ENCODE measurements at places on chromosomes 1 and 21.
A peak's percentile ranks its signal among the peaks of the same experiment; 100 is the strongest.

- no peak for DNase-seq
Measured at GRCh38 chr1:55632058-55632457, 416.9 kb upstream of the USP24 start.

- no peak for DNase-seq
Measured at GRCh38 chr1:172375211-172375631, 45.3 kb upstream of the C1orf105 start.

GRCh38 chr21:18244671-18245463 is at the start of gene CHODL:
CHODL (plus strand) TSS chr21:18244833; CDS start chr21:18245224, 391 bp downstream.
- DNase-seq: no peak

GRCh38 chr21:31236528-31236927 is 107.5 kb downstream of the TIAM1 start:
- no peak for DNase-seq

GRCh38 chr1:170669107-170669445 is 5.1 kb downstream of the PRRX1 start:
- no peak for DNase-seq

GRCh38 chr1:32249831-32250525 is 1.1 kb upstream of the LCK start:
- DNase-seq: no peak

DNA sequence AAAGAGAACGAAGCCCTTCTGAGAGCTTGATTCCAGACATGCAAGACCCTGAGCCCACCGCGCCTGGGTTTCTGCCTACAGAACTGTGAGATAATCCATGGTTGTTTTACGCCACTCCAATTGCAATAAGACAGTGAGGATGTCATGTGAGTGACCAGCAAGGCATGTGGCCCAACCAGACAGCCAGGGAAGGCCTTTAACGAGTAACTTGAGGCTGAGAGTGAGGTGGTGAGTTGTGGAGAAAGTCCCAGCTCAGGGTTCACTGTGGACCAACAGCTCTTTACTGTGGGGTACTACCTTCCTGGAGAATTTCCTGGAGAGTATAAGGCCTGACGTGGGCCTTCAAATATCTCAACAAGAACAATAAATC is 153.9 kb downstream of the ETS2 start:
- no peak for DNase-seq

DNA sequence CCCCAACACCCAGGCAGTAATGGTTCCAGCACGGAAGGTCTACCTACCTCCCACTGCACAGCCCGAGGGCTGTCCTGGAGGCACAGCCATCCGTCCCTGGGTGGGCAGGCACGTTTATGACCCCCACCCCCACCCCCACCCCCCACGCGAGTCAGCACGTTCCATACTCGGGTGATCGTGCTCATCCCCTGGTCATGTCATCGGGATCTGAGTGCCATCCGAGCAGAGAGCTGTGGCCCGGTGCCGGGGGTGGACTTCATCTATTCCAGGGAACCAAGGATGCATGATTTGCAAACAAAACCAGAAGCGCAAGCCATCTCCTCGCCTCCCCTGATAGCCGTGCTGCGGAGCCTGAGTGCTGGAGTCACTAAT is 1.1 kb downstream of the TSPEAR start:
- DNase-seq: no peak

GRCh38 chr1:119160866-119161265 is 20.4 kb upstream of the WARS2 start:
- no peak for DNase-seq

GRCh38 chr1:182339684-182340083 is 51.9 kb downstream of the GLUL start:
- no peak for DNase-seq

GRCh38 chr21:34351786-34352241 is 12.0 kb upstream of the KCNE2 start:
- DNase-seq: peak; percentile 79

- DNase-seq: no peak
Measured at GRCh38 chr1:78304761-78305160, 186.0 kb upstream of the PTGFR start.

- no peak for DNase-seq
Measured at GRCh38 chr1:51154776-51155175, 52.7 kb downstream of the C1orf185 start.

- DNase-seq: no peak
Measured at GRCh38 chr1:212294983-212295382, 9.8 kb downstream of the PPP2R5A start.

GRCh38 chr1:25468033-25468432 is 37.3 kb downstream of the MACO1 start:
- DNase-seq: no peak

GRCh38 chr1:234722270-234722704 is 112.3 kb upstream of the IRF2BP2 start:
- DNase-seq: peak; percentile 35

All from SHP77 (cell line).